Activated CD4-positive, CD25-positive, alpha-beta regulatory T cell (primary cell): ENCODE measurements at places on chromosomes 12 and 14.

DNA sequence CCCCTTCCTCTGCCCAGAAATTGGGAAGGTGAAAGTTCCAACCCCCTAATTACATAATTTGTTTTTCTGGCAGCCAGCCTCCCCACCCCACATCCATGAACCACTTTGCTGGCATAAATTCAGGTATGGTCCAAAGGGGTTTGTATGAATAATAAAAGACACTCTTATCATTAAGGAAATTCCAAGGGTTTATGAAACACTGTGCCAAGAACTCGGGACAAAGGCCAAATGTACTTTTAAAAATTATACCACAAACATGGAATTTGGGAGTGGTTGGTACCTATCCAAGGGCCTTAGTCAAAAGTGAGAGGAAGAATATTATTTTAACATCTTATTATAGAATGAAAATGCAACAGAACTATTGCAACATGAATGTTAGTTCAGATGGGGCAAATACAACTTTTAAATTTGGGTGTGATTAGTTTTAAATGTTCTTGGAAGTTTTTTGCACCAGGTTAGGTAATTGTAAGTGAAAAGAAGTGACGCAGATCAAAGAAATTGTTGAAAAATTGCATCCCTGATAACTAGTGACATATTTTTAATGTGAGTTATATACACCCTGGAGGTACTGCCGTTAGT, 217.8 kb downstream of the TMEM117 start:
- no peak for DNase-seq

- no peak for DNase-seq
These were observed 31.2 kb downstream of the SUPT16H start for GRCh38 chr14:21352587-21352986.

- no peak for DNase-seq
These were observed 2.6 kb downstream of the BBS10 start for GRCh38 chr12:76345569-76345968.

DNA sequence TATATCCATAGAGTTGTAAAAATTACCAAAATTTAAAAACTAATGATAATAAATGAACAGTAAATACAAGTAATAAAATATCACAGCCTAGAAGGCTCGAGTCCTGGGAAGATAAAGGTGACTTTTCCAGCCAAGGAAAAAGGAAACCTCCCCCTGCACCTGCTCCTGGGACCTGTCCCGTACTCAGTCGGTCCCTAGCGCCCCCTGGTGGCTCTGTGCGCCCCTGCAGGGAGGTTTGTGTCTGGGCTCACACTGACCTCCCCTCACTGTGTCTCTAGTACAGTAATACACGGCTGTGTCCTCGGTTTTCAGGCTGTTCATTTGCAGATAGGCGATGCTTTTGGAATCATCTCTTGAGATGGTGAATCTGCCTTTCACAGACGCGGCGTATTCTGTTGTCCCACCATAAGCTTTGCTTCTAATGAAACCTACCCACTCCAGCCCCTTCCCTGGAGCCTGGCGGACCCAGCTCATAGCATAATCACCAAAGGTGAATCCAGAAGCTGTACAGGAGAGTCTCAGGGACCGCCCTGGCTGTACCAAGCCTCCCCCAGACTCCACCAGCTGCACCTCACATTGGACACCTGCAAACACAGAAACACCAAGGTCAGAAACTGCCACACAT, 1030.4 kb downstream of the TMEM121 start:
- peak; percentile 70 for DNase-seq

DNA sequence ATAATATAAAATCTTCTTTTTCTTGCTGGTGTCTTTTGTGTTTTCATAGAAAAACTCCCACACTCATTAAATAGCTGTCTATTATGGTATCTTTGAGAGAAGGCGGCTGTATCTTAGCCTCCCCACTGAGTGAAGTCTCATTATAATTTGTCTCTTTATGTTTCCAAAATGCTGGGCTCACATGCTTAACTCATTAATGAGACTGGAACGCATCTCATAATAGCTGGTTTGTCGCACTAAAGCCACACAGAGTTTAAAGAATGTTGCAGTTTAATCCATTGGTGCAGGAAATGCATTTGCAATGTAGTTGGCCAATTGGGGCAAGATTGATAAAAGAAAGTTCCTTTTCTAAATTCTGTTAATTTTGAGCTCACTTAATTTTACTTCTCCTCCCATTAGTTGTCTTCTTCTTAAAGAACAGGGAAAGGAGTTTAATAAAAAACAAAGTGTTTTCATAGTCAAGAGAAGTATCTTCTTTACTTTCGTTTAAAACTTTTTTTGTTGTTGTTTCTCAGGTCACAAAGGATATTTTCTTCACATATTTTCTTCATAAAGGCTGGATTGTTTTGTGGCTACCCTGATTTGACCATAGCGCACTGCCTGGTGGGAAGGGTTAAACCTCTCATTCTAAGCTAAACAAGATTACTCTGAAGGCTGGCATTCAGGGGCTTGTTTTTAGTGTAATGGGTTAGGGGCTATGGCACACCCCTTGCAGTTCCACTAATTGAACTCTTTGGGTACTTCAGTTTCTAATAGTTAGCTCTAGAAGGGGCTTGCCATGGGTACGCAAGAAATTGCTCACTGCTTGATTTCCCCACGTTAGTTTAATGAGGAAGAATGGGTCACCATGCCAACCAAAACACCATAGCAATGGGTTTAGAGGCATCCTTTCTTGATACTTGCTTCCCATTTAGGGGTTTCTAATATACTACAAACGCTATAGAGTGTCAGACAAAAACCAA, 197.0 kb downstream of the TMTC2 start:
- DNase-seq: no peak

GRCh38 chr14:102279688-102280348, 25.1 kb downstream of the MOK start:
- DNase-seq: no peak

DNA sequence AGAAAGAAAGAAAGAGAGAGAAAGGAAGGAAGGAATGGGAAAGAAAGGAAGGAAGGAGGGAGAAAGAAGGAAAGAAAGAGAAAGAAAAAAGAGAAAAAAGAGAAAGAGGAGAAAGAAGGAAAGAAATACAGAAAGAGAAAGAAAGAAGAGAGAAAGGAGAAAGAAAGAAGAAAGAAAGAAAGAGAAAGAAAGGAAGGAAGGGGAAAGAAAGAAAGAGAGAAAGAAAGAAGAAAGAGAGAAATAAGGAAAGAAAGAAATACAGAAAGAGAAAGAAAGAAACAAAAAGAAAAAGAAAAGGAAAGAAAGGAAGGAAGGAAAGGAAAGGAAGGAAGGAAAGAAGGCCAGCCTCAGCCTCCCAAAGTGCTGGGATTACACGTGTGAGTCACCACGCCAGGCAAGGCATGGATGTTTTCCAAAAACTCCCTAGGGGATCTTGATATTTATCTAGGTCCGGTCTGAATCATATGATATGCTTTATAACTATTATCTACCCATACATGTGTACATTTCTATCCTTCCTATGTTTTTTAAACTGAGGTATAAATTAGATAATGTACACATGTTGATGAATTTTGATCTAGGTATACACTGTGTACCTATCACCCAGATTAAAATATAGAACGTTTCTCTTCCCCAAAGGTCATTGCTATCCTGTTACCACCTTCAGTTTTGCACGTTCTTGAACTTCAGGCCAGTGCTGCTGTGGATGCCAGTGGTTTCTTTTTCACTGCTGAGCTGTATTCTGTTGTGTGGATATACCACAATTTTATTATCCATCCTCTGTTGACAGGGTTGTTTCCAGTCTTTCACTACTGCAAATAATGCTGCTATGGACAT, 177.9 kb downstream of the RBM19 start:
- DNase-seq: no peak

DNA sequence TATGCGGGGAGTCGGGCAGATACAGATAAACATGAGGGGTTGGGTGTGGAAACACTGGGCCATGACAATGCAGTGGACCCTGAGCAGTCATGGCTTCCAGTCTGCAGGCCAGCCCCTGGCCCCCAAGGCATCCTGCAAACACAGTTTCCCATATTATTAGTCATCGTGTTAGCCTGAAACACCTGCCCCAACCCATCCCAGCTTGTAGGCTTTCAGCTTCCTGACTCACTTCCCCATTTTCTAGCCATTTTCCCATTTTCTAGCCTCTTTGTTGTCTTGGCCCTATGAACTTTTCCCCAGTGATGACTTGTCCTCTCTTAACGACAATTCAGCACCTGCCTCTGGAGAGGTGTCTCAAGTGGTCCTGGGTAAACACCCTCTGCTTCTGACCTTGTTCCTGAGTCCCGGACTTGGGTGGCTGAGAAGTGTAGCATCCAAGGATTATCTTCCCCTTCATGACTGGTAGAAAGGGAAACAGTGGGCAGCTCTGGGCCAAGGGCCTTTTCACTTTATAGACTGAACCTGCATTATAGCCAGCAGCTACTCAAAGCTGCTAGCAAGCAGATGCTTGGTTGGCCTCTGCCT, 4.3 kb upstream of the PGF start:
- DNase-seq: no peak

DNA sequence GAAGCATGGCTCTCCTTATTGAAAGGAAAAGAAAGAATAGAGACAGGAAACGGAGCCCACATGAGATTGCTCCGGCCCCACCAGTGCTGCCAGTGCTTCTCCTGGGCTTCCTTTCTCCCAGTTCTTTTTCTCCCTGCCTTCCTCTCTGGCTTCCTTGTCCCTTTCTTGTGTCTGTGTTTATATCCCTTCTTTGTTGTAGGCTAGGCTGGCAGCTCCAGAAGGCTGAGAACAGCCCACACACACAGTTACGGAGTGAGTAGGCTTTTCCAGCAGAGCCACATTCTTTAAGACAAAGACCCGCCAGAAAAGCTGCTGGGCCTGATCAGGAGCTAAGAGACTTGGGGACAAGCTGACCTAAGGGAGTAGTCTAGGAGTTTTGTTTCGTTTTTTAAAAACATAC, 13.0 kb downstream of the CIPC start:
- DNase-seq: no peak
